ENCODE measurements at places on chromosomes 4 and X.

GRCh38 chr4:7052923-7053715 is 9.9 kb downstream of the TADA2B start:
- no peak for DNase-seq

DNA sequence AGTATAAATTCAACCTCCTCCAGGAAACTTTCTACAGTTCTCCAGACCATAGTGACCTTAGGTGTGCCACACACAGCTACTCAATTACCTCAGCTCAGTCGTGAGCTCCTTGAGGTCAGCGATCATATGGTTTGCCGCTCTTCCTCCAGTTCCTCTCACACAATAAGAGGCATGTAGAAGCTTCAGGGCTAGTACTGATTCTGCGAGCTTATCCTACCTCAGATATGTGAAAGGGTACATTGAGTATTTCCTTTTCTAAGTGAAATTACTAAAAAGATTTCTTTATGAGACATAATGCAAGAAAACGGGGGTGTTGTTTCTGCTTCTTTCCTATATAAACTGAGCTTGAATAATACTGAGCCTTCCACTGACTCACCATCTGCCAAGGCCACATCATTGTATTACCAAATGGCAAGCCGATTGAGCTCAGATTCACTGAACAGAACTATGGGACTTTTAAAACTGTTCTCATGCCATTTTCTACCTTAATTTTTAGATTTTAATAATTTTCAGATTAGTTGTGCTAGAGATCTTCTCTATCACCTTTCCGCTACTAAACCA is 183.1 kb downstream of the HS6ST2 start:
- DNase-seq = no peak

DNA sequence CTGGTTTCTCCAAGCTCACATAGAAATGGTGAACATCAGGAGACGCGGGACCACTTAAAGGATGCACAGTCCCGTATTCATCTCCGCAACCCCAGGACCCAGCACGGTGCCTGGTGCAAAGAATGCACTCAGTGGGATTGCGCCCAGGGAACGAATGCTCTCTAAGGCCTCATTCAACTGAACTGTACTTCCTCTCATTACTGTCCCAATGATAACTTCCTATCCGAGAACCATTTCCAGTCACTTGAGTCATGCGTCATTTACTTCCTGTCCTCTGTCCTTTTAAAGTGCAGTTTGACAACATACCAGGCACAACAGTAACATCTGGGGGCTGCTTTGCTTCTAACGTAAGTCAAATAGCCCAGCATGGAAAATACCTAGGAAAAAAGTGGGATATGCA is 75.7 kb downstream of the RBM47 start:
- DNase-seq = no peak

DNA sequence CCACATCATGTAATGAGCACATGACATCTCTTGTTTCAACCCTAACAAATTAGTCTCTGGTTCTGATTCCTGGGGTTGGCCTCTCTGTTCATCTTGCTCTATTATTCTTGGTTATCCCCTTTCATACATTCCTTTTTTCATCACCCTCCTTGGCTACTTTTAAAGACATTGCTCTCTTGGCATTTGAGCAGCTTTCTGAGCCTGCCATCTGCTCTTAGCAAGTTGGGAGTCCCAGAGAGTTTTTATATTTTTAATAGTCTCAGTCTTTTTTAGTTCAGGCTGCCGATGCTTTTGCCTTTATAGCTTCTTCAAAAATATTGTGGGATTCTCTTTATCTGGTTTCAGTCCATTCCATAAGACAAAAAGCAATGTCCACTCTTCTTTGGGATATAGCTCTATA is 1270.9 kb downstream of the ADGRL3 start:
- DNase-seq = no peak

DNA sequence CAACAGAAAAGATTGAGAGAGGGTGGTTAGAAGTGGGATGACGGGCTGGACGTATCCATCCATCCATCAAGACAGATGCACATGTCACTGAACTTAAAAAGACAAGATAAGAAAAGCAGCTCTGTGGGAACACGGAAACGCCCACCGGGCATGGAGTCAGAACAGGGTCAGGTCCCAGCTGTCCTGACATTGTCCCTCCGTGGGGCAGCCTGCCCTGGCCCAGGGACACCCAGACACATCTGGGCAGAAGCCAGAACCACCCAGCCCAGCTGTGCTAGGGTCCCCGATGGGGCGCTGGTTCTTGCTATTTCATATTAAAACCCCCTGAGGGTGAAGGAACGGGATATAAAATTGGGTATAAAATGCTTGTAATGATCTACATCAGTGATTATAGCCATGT is 88.5 kb downstream of the PPP2R2C start:
- no peak for DNase-seq

All from spinal cord (tissue), 10 donors.